Small intestine (tissue), 16 donors: ENCODE measurements at places on chromosomes 7 and 10.
A peak's percentile ranks its signal among the peaks of the same experiment; 100 is the strongest.

DNA sequence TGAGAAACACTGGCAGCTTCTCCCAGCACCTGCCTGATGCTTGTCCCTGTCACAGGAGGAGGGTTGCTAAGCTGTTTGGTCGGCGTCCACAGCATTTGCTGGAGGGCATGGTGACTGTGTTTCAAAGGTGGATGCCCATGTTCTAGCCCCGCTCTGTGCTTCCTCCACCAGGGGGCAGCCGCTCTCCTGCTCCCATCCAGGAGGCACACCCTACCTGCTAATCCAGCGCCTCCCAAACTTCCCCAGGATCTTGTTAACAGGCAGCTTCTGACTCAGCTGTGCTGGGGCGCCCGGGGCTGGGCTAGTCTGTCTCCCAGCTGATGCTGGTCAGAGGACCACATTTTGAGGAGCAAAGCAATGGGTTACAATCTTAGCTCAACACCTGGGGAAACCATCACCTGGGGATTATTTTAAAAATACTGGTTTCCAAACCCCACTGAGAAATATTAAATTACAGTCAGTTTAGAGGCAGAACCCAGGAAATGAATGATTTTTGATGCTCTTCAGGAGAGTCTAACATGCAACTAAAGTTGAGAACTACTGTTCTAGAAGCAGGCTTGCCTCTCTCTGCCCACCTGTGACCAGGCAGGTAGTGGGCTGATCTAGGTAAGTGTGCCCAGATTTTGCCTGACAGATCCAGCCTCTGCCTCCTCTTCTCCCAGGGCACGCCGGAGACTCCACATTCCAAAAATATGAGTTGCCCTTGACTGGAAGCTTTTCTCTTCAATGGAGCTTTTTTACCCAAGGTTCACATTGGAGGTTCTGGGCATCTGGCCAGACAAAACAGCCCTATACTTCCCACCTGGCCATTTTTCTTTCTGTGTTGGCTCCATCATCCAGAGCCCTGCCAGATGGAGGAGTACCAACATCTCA, 92.7 kb upstream of the GPR26 start:
- DNase-seq, result peak; percentile 43

- DNase-seq, result no peak
These were observed 55.9 kb downstream of the SHH start for GRCh38 chr7:155756322-155756721.

- DNase-seq, result no peak
These were observed 752.3 kb downstream of the SUGCT start for GRCh38 chr7:40887099-40887498.

DNA sequence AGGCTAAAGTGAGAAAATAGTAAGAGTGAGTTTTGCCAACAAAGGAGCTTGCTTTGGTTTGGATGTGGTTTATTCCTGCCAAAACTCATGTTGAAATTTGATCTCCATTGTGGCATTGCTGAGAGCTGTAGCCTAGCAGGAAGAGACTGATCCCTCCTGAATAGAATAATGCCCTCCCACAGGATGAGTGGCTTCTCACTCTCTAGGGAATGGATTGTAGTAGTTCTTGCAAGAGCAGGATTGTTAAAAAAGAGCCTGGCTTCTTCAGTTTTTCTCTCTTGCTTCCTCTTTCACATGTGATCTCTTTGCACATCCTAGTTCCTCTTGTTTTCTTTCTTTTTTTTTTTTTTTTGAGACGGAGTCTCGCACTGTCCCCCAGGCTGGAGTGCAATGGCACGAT, 34.4 kb downstream of the ASAH2 start:
- no peak for DNase-seq

- DNase-seq, result no peak
These were observed 220.5 kb upstream of the HGF start for GRCh38 chr7:81990395-81990794.

- no peak for DNase-seq
These were observed 26.1 kb upstream of the FIS1 start for GRCh38 chr7:101271021-101271420.

DNA sequence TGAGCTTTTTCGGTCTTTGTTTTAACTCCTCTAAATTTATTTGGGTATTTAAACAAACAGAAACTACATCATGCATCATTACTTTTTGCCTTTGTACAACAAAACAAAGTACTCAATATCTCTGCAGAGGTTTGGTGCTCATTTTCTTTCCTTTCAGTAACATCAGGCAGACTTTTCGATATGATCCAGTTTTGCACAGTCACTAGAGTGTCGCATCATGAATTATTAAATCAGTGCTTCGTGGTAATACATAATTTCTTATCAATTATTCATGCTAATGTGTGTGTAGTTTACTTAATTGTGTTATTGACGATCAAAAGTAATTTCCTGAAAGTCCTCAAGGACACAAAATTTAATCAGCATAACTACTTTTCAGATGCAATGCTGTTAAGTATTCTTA, 31.8 kb downstream of the DRGX start:
- no peak for DNase-seq

DNA sequence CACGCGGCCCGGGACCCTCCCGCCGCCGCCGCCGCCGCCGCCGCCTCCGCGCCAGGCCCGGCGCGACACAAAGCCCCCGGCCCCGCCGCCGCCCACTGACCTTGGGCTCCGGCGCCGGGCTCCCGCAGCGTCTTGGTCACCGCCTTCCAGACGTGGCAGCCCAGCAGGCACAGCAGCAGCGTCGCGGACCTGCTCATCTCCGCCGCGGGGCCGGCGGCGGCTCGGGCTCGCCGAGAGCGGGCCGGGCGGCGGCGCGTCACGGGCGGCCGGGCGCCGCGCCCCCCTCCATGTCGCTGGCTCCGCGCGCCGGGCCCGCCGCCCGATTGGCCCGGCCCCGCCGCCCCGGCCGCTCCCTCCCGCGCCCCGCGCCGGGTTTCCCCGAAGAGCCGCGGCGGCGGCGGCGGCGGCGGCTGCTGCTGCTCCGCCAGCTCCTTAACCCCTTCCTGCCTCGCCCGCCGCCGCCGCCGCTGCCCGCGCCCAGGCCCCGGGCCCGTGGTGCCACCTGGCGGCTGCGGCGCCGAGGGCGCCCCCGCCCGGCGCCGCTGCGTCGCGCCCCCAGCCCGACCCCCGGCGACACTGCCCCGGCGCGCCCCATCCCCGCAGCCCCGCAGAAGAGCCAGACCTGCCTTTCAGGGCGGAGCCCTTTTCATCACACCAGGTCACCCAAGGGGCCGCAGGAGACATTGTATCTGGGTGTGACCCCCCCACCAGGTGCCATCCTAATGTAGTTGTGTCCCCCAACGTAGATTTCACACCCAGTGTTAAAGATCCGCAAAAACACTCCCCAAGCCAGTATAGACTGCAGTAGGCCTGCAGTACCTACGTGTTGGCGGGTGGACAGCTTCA, at the start of gene FAM171A1:
TSS of gene FAM171A1 (minus strand) at position 434 of the 846 bp plus-strand sequence. CDS start at position 197, 237 bp downstream.
- peak; percentile 72 for DNase-seq

GRCh38 chr10:132900211-132900756, 42.1 kb downstream of the CFAP46 start:
- no peak for DNase-seq

GRCh38 chr7:129351320-129351719, 82.9 kb upstream of the STRIP2 start:
- no peak for DNase-seq

DNA sequence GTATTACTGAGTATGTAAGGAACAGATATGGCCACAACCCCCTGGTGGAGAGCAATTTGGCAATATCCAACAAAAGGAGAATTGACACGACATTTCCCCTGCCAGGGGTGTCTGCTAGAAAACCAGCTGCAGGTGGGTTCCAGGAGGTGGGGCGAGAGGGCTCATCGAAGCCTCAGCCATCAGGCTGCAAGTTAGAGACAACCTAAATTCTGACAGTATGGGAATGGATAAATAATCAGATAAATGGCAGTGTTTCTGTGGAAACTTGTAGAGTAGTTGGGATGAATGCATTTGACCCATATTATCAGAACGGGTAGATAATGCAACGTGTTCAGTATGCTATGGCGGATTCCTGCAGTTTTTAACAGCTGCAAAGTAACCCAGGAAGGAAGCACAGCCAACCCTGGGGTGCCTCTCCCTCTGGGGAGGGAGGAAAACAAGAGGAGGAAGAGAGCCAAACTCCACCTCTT, 3.5 kb downstream of the TMEM273 start:
- DNase-seq, result no peak

- DNase-seq, result no peak
These were observed 70.6 kb upstream of the CCDC6 start for GRCh38 chr10:59976909-59977308.

DNA sequence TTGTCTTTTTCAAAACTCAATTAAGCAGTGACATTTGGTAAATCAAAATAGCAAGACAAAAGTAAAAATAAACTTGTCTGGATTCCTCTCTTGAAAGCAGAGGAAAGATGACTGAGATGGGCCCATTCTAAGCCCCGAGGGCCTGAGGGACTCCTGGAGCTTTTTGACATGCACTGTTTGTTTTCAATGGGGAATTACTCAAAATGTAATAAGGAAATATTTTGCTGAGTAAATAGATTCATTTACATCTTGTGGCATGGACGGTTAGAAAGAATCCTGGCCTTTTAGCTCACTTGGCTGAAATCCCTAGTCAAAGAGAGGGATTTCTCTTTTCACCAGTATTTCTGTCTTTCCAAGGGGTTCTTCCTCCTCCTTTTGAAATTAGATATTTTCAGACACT, 108.0 kb downstream of the MKX start:
- no peak for DNase-seq
